Endodermal cell (in vitro differentiated cells): ENCODE measurements at places on chromosomes 2 and 18. TPM values are rescaled to one million over a fixed set of nuclear protein-coding genes. Genes with fewer than 3 reads are reported as not detected.

DNA sequence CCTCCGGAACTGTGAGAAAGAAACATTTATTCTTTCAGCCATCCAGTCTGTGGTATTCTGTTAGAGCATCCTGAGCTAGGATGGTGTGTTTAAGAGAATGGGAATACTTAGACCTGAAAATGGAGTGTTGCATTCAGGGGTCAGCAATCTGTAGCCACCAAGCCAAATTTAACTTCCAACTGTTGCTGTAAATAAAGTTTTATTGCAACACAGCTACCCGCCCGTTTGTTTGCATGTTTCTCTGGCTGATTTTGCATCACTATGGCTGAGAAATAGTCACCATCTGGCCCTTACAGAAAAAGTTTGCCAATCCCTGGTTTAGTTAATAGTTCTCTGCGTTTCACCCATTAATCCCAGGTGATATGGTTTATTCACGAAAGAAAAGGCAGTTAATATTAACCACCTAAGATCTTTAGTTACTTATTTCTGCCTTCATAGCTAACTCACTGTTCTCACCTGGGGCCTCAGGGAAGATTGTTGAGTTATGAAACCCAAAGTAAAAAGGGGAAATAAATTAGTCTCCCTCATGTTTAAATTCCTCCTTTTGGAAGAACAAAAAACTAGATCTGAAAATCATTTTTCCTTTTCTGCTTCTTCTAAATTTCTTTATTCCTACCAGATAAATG lies 9.5 kb upstream of the CYS1 start:
- no peak for DNase-seq
- H3K4me3 ChIP-seq: no peak overlapping the region
- no peaks in the 10 kb centered on the region for H3K36me3 ChIP-seq

GRCh38 chr2:119372778-119373568 lies 6.2 kb downstream of the DBI start:
- no peak overlapping the region for H3K27ac ChIP-seq

PTGR3 gene
- total RNA-seq: 10.1 to 15.7 TPM (median 13.3 TPM) in 3 replicates

RIT2 gene
- 0.36 TPM in 1 of 3 replicates, not detected in the others for total RNA-seq

- no peaks in the 10 kb centered on the region for H3K27me3 ChIP-seq
- no peak for DNase-seq
Observed at GRCh38 chr2:126950504-126950903, 51.8 kb downstream of the TEX51 start.

DNA sequence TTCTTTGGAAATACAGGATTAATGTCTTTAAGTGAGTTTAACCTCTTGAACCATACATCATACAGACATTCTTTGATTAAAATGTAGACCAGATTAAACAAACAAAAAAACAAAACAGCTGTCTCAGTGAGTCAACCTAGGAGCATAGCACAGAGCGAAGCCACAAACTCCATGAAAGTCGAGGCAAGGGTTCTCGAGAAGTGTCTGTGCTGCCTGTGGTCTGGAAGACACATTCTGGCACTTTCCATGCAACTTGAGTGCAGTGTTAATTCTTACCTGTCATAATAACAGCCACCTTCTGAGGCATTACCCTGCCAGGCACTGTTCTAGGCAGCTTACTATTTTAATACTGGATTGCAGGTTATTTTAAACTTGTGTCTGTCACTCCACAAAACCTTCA lies 435.5 kb upstream of the MMADHC start:
- no peaks in the 10 kb centered on the region for H3K27me3 ChIP-seq
- no peaks in the 10 kb centered on the region for H3K36me3 ChIP-seq
- no peaks in the 10 kb centered on the region for H3K4me1 ChIP-seq
- DNase-seq: no peak

DNA sequence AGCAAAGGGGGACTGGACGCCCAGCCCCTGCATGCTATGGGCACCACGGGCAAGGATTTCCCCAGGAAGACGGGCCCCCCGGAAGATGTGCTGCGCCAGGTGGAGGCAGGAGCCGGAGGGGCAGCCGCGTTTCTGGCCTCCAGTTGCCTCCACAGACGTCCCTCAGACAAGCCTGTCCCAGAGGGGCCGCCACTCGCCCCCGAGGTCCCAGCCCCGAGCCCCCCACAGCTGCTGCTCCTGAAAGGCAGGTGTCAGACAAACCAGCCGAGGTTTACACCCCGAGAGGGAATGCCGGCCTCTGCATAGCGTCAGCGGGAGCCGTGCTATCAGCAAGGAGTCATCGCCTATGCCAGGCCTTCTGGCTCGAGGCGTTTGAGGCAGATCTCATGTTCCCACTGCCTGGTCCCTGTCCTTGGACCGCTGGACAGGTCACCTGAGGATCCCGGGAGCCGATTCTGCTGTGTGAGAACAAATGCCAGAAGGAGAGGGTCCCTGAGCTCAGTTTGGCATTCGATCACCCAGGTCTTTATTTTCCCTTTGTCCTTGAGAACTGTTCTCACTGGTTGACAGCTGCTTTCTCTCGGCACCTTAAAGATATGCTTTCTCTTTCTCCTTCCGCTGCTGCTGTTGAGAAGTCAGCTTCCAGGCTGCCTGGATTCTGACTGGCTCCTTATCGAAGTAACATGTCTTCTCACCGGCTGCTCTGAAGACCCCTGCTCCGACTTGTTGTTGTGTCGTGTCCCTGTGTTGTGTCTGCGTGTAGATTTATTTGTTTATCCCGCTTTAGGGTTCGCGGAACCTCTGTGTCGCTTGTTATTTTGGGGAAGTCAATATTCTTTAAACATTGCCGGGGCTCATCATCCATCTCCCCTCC lies 20.6 kb downstream of the CROCC2 start:
- no peak overlapping the region for H3K4me3 ChIP-seq
- no peaks in the 10 kb centered on the region for H3K27me3 ChIP-seq
- H3K27ac ChIP-seq: no peak overlapping the region
- no peaks in the 10 kb centered on the region for H3K36me3 ChIP-seq

DNA sequence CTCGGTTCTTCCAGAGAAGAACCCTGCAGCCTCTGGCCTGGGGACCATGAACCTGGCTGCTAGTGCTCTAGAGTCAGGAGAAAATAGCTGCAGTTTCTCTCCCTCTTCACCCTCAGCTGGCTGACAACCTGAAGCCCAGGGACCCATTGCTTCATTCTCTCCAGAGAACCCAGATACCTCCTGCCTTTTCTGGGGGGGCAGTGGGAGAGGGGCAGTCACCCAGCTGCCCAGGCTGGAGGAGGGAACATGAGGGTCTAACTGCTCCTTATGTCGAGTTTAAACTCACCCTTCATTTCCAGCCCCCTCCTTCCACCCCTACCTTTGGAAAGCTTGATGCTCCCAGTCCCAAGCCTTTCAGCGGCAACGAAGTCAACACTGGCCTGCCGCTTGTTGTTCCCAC lies 7.6 kb upstream of the ZFAND2B start:
- no peaks in the 10 kb centered on the region for H3K36me3 ChIP-seq
- H3K4me3 ChIP-seq: no peak overlapping the region
- peaks cover 5% of the 10 kb centered on the region for H3K27me3 ChIP-seq
- no peak overlapping the region for H3K27ac ChIP-seq

- no peaks in the 10 kb centered on the region for H3K27me3 ChIP-seq
- H3K27ac ChIP-seq: no peak overlapping the region
- no peak overlapping the region for H3K4me3 ChIP-seq
- peaks cover 7% of the 10 kb centered on the region for H3K36me3 ChIP-seq
Observed at GRCh38 chr2:233443511-233444183, 89.4 kb downstream of the DGKD start.

- H3K4me1 ChIP-seq: no peaks in the 10 kb centered on the region
- no peaks in the 10 kb centered on the region for H3K27me3 ChIP-seq
- H3K27ac ChIP-seq: no peak overlapping the region
Observed at GRCh38 chr2:204628926-204629712, 83.8 kb downstream of the PARD3B start.

WDR35 gene
- 4.6 to 12.1 TPM (median 11.3 TPM) in 3 replicates for total RNA-seq

DNA sequence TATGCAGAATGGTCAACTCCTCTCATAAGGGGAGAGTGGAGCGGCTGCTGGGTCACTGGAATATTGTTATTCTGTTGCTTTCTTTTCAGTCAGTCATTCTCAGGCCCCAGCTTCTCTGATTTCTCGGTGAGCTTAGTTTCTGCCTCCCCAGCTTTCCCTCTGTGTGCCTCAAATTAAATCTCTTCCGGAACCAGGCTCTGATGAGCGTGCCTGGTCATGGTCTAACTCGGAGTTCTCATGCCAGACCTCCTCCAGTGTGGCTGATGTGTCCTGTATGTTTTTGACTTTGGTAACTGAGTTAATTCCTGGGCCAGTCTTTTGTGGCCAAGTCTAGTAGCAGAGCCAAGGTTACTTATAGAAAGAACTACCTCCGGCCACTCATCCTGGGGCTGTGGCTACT lies 4.9 kb upstream of the STK11IP start:
- no peak for DNase-seq
- H3K27ac ChIP-seq: no peak overlapping the region
- no peaks in the 10 kb centered on the region for H3K36me3 ChIP-seq
- H3K27me3 ChIP-seq: no peaks in the 10 kb centered on the region
- no peak overlapping the region for H3K4me3 ChIP-seq

MC4R gene
- not detected in 2 replicates for total RNA-seq

NEU2 gene
- not detected in 2 replicates for total RNA-seq

DNA sequence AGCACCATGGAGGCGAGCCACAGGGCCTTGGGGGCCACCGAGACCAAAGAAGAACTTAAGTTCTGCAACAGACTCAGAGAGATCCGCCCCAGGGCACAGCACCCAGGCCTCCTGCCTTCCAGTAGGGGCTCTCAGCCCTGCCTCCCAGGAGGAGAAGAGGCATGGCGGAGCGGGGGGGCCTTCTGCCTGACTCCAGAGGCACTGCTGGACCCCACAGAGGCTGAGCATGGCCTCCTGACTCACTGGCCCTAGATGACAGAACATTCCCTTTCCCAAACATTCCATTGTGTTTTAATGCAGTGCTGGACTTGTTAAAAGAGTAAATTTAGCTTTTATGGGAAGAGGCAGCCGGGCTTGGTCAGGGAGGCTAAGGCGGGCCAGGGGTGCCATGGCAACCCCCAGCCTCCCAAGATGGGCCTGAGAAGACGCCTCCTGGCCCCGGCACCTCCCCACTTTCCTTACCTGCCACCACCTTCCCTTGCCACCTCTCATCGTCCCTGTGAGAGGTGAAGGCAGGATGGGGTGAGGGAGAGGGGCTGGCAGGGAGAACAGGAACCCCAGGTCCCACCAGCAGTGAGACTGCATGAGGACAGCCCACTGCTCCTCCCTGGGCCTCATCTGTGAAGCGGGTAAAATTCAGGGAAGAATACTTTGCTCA lies 65.4 kb downstream of the SMAD7 start:
- H3K4me3 ChIP-seq: no peak overlapping the region
- peak; percentile 41 for DNase-seq
- no peaks in the 10 kb centered on the region for H3K27me3 ChIP-seq

DNA sequence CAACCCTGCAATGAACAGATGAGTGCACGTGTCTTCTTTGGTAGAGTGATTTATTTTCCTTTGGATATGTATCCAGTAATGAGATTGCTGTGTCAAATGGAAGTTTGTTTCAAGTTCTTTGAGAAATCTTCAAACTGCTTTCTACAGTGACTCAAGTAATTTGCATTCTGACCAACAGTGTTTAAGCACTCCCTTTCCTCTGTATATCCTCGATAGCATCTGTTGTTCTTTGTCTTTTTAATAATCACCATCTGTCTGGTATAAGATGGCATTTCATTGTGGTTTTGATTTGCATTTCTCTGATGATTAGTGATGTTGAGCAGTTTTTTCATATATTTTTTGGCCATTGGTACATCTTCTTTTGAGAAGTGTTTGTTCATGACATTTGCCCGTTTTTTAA lies 1608.3 kb upstream of the ZEB2 start:
- no peak overlapping the region for H3K4me3 ChIP-seq
- H3K36me3 ChIP-seq: no peaks in the 10 kb centered on the region
- H3K4me1 ChIP-seq: no peaks in the 10 kb centered on the region

HOXD9 gene
- 0.94 TPM in 1 of 3 replicates, not detected in the others for total RNA-seq

GRCh38 chr18:46335534-46336101 lies 231.4 kb downstream of the HAUS1 start:
- H3K4me1 ChIP-seq: peaks cover 18% of the 10 kb centered on the region
- peak overlapping the region; percentile 91 for H3K27ac ChIP-seq
- H3K27me3 ChIP-seq: peaks cover 32% of the 10 kb centered on the region
- peak; percentile 88 for DNase-seq
- H3K36me3 ChIP-seq: no peaks in the 10 kb centered on the region
- H3K4me3 ChIP-seq: peak overlapping the region; percentile 78

GRCh38 chr2:203461746-203462145 lies 73.4 kb downstream of the RAPH1 start:
- H3K36me3 ChIP-seq: peaks cover 42% of the 10 kb centered on the region
- no peak for DNase-seq
- H3K4me1 ChIP-seq: no peaks in the 10 kb centered on the region
- H3K27me3 ChIP-seq: no peaks in the 10 kb centered on the region

COA5 gene
- 33.3 and 34.1 TPM in 2 replicates for total RNA-seq

DNA sequence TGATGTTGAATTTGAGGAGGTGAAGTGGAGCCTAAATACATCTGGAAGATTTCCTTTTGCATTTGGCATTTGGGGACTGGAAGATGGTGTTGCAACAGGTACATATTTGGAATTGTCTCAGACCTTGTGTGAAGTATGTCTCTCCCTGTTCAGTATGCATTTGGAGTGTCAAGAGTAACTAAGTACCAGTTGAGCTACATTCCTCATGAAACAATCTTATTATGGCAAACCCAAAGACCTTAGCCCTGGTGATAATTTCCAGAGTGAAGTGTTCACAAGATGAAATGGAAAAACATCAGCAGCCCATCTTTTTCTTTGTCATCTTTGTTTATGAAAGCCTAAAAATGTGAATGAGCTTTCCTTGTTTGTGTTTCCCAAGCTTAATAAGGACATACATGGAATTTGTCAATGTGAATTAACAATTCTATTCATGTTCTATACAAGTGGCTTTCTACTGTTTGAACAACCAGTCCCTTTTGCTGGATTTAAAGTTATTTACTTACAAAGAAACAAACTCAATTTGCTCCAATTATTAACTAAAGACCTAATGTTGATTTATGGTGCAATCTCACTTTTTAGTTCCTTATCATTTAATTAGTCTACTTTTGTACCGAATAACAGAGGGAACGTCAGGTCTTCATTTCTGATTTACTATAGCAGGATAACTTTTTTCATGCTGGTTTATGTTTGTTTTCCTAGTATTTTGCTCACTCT lies 42.1 kb upstream of the PPP1R1C start:
- DNase-seq: no peak
- no peaks in the 10 kb centered on the region for H3K4me1 ChIP-seq
- H3K27ac ChIP-seq: no peak overlapping the region
- H3K4me3 ChIP-seq: no peak overlapping the region

DNA sequence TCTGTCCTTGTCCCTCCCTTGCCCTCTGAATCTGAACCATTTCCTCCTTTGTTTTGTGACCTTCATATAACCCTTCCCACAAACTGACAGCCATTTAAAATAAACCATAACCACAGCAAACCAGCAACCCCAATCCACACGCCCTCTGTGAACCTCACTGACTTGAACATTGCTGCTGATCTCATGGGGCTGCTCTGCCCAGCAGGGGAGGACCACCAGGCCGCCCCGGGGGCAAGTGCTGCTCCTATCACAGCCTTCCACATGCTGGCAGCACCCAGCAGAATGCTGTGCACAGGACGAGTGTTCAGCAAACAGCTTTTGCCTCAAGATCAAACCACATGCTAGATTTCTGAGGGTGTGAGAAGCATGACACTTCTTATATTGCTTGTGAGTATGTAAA lies 73.9 kb upstream of the UXS1 start:
- no peak for DNase-seq
- no peaks in the 10 kb centered on the region for H3K27me3 ChIP-seq
- no peaks in the 10 kb centered on the region for H3K4me1 ChIP-seq
- no peaks in the 10 kb centered on the region for H3K36me3 ChIP-seq
- no peak overlapping the region for H3K27ac ChIP-seq

TRAF3IP1 gene
- 8.6 to 28.3 TPM (median 23.8 TPM) in 3 replicates for total RNA-seq

- no peak overlapping the region for H3K4me3 ChIP-seq
- DNase-seq: peak; percentile 70
- H3K27me3 ChIP-seq: no peaks in the 10 kb centered on the region
- no peak overlapping the region for H3K27ac ChIP-seq
- no peaks in the 10 kb centered on the region for H3K36me3 ChIP-seq
Observed at GRCh38 chr18:10230072-10230471, 224.4 kb upstream of the APCDD1 start.
